ENCODE measurements at places on chromosomes 6 and 20.

DNA sequence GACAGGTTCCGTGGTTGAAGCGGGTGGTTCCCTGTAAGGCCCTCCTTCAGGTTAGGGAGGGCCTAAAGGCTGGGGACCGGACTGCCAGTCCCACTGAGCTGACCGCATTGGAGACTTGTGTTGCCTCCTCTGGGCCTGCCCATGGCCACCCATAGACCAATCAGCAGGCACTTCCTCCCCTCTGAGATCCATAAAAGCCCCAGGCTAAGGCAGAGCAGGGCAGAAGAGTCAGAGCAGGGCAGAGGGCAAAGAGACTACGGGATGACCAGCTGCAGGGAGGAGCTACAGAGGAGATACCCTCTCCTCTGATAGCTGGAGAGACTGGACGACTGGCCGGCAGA, 537.4 kb downstream of the TENT5A start:
- DNase-seq, result no peak

- DNase-seq, result no peak
These were observed 45.2 kb downstream of the ANKEF1 start for GRCh38 chr20:10079964-10080363.

DNA sequence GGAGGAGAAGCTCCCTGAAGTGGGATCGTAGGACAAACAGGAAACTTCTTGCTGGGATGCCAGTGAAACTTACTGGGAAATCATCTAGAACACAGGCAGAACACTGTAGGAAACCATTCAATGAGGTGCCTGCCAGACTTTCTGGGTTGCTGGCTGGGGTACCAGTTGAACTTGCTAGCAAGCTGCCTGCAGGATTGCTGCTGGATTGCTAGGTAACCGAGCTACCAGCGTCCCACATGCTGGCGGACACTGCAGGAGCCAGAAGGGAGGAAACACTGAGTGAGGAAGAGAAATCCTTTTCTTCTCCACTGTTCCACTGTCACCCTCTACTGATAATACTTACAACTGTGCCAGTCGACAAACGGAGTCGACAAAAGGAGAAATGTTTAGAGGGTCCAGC, 91.3 kb upstream of the SLC35B3 start:
- no peak for DNase-seq

- no peak for DNase-seq
These were observed 18.6 kb upstream of the DSP start for GRCh38 chr6:7522873-7523272.

- DNase-seq, result no peak
These were observed 31.1 kb downstream of the CEBPB start for GRCh38 chr20:50221501-50222308.

GRCh38 chr6:55756531-55757031, 118.8 kb downstream of the BMP5 start:
- DNase-seq, result no peak

GRCh38 chr20:15673206-15673605, 900.0 kb downstream of the KIF16B start:
- DNase-seq, result no peak

DNA sequence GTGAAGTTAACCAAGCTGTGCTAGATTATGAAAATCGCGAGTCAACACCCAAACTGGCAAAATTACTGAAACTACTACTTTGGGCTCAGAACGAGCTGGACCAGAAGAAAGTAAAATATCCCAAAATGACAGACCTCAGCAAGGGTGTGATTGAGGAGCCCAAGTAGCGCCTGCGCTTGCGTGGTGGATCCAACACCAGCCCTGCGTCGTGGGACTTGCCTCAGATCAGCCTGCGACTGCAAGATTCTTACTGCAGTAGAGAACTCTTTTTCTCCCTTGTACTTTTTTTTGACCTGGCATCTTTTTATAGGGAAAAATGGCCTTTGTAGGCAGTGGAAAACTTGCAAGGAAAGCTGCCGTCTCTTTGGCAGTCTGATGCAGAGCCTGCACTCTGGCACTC, 6.8 kb downstream of the GID8 start:
- DNase-seq, result no peak

- DNase-seq, result no peak
These were observed 36.0 kb downstream of the KIZ start for GRCh38 chr20:21161926-21162325.

Measured in stimulated activated CD4-positive, alpha-beta T cell treated with anti-CD3 and anti-CD28 coated beads, Interleukin-1b, Interleukin-23, amount 100 ng/mL, for 4 hours (primary cell).